Cortex of kidney (tissue), 1 donor: ENCODE measurements at places on chromosomes 1 and 21.

GRCh38 chr1:205914730-205915129 lies 28.5 kb downstream of the SLC26A9 start:
- no peak for DNase-seq

DNA sequence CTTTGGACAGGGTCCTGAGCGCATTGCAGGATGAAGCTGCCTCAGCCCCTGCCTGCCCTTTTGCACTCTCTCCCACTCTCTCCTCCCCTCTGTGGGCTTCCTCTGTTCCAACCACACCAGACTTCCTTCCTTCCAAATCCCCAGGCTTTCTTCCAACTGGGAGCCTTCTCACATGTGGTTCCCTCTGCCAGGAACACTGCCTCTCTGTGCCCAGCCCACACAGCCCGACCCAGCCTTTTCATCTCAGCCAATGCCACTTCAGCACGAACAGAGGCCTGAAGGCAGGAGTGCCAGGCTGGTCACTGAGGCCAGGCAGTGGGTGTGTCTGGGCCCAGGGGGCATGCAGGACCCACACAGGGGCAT lies 5.9 kb downstream of the SELENON start:
- DNase-seq: no peak

GRCh38 chr1:168939947-168940223 lies 166.6 kb upstream of the ATP1B1 start:
- no peak for DNase-seq

- DNase-seq: no peak
These were observed 329.8 kb upstream of the BEND5 start for GRCh38 chr1:49106445-49106844.

GRCh38 chr1:229940684-229941083 lies 126.4 kb upstream of the GALNT2 start:
- DNase-seq: no peak

- DNase-seq: no peak
These were observed 62.2 kb downstream of the ZZZ3 start for GRCh38 chr1:77620273-77620672.

DNA sequence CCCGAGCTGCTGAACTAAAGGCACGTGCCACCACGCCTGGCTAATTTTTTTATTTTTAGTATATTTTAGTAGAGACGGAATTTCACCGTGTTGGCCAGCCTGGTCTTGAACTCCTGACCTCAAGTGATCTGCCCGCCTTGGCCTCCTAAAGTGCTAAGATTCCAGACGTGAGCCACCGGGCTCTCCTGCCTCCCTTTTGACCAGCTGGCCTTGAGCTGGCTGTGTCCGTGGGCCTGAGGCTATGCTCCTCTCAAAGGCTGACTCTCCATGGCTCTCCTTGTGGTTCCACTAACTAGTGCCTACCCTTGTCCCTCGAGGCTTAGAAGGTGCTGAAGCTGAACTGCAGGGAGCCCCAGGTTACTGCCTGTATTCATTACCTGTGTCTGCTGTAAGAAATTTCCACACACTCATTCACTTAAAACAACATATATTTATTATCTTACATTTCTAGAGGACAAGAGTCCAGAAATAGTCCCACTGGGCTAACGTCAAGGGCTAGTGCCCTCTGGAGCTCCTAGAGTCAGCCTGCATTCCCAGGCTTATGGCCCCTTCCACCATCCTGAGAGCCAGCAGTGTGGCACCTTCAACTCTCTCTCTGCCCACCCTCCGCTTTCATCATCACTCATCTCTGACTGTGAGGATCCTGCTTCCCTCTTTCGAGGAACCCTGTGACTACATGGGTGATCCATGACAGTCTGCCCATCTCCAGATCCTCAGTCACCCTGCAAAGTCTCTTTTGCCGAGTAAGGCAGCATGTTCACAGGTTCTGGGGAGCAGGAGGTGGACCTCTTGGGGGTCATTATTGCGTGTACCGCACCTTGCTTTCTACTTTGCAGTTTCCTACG lies 34.9 kb downstream of the ETS2 start:
- DNase-seq: no peak

DNA sequence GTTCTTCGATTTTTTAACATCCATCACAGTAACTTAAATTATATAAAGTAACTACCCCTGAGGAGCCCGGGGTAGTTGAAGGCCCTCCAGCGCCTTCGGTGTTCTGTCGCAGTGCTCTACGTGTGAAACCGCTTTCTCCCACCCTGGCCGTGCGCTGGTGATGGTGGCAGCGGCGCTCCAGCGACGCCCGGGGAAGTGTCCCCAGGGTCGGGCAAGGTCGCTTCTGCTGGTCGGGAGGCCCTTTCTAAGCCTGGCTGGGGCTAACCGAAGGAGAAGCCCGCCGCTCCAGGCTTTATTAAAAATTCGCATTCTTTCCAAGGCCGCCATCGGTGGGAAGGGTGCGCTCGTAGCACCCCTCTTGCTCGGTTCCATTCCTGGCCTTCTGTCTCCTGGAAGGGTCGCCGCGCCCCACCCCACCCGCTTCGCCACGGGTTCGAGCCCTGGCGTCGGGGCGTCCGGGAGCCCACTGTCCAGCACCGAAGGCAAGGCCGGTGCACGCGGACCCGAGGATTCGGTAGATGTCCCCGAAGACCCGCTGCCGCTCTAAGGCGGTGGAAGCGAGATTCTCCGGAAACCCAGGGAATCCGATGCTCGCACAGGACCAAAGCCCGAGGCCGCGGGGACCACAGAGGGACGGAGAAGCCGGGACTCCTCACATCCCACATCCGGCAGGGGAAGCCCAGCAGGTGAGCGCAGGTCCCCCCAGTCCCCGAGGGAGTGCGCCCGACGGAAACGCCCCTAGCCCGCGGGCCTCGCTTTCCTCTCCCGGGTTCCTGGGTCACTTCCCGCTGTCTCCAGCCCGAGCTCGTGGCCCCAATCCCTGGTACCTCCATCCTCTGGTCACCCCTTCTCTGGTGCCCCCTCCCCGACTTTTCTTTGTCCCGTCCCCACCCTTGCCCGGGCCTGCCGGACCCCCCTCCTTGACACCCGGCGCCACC lies 685 bp upstream of the RIPPLY3 start:
- DNase-seq: no peak

- DNase-seq: no peak
These were observed 19.4 kb upstream of the KCNAB2 start for GRCh38 chr1:6026095-6026809.

GRCh38 chr1:150576794-150577556 lies 2.4 kb downstream of the MCL1 start:
- DNase-seq: no peak
